PC-3 (cell line): ENCODE measurements at places on chromosomes 1 and 21. TPM values are rescaled to one million over a fixed set of nuclear protein-coding genes. Genes with fewer than 3 reads are reported as not detected.

Gene AMY2B
- 0.23 and 0.98 TPM in 2 replicates for total RNA-seq

Gene TMEM82
- not detected in 2 replicates for total RNA-seq

DNA sequence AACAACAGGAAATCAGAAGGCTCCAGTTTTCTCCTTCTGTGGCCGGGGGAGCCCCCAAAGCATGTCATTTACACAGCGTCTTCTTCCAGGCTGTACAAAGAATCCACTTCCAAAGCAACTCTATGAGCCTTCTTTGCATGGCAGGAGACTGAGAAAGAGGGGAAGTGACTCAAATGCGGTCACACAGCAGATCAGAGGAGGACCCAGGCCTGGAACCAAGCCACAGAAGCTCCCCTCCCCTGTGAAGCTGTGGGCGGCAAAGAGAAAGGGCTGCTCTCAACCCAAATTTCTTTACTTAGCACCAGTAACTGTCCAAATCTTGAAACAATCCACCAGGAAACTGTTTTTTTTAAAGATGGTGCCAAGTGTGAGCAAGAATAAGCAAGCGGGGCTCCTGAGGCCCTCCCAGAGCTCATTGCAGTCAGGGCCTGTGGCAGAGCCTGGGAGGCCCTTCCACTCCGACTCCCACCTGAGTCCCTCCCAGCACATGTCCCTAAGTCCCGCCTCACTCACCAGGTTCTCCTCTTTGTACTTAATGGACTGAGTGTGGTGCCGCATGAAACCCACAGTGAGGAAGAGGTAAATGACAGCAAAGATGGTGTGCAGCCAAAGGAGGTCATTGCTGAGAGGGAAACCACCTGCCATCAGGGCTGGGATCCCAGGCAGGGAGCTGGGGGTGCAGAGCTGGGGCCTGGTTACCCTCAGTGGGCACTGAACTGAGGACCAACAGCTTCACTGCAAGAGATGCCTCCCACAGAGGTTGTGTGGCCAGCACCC lies 15.9 kb downstream of the TMEM63A start:
- no peaks in the 10 kb centered on the region for H3K27me3 ChIP-seq
- peak; percentile 95 for DNase-seq
- peak overlapping the region; percentile 90 for H3K27ac ChIP-seq
- peaks cover 46% of the 10 kb centered on the region for H3K4me1 ChIP-seq
- no peak overlapping the region; the same call in 1 of the 2 replicates for H3K4me3 ChIP-seq

DNA sequence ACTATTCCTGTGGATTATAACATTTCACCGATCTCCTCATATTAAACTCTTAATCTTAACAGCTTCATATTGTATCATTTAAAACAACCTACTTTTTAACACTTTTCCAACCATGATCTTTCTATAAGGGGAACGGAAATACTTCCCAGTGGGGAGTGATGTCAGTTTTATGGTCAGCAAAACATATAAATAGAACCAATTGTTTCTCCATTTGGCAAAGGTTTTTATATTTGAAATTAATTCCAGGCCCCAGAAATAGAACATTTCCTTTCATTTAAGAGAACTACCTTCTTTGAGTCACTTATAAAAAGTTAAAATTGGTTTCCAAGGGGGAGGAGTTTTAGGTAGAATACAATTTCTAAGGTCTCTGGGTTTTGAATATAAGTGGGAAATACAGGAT lies 189.6 kb downstream of the TGFBR3 start:
- no peak overlapping the region for H3K4me3 ChIP-seq
- H3K27me3 ChIP-seq, result no peaks in the 10 kb centered on the region
- no peaks in the 10 kb centered on the region for H3K36me3 ChIP-seq
- no peak overlapping the region for H3K27ac ChIP-seq
- H3K4me1 ChIP-seq, result no peaks in the 10 kb centered on the region

DNA sequence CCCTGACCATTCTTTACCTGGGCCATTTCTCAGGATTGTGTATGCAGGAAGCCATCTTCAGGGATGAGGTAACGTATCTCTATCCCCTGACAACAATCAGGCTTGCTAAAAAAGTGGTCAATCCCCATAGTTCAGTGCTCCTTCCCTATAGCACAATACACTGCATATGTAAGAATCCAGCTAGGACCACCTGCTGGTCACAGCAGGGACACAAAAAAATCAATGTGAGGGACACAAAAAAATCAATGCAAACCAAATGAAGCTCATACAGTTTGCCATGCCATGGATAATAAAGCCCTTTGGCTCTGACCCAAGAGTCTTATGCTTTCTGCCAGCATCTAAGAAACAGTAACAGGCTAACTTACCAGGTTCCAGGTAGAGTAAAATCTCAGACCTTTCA lies 16.3 kb downstream of the ACBD6 start:
- H3K36me3 ChIP-seq, result no peaks in the 10 kb centered on the region; the same call in 1 of the 2 replicates
- DNase-seq, result no peak
- no peak overlapping the region for H3K27ac ChIP-seq

GRCh38 chr1:179251675-179252074 lies 22.2 kb upstream of the ABL2 start:
- H3K4me1 ChIP-seq, result no peaks in the 10 kb centered on the region
- no peak overlapping the region for H3K4me3 ChIP-seq
- no peaks in the 10 kb centered on the region for H3K27me3 ChIP-seq
- H3K36me3 ChIP-seq, result no peaks in the 10 kb centered on the region

DNA sequence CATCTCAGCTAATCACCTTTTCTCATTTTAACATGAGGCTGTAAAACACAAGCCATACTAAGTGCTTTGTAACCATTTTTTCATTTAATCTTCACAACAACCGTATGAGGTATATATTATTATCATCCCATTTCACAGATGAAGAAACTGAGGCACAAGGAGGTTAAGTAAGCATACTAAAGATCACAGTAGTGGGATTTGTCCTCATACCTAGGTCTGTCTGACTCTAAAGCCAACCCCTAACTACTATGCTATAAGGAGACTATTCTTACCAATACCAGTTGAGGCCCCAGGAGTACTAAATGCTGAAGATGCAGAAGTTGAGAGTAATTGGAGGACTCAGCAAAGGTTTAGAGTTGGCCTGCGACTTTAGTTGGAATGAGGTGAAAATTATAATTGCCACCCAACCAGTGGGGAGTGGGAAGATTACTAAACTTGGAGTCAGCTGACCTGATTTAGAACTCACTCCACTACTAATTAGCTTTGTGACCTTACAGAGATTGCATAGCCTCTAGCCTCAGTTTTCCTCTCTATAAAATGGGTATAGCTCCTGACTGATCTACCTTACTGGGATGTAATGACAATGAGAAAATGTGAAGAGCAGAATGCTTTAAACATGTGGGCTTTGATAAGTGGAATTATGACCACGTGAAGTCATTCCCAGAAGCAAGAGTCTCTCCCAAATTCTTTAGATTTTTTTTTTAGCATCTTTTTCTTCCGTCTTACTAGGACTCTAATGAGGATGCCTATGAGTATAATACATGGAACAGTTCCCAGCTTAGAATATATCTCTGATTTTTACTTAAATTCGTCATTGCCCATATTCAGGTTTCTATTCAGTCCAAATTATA lies 85.8 kb upstream of the IPO9 start:
- DNase-seq, result no peak
- no peaks in the 10 kb centered on the region for H3K36me3 ChIP-seq
- H3K27ac ChIP-seq, result no peak overlapping the region
- no peak overlapping the region for H3K4me3 ChIP-seq
